Naive thymus-derived CD8-positive, alpha-beta T cell (primary cell): ENCODE measurements at places on chromosomes 13 and 19. TPM values are rescaled to one million over a fixed set of nuclear protein-coding genes. Genes with fewer than 3 reads are reported as not detected.

GRCh38 chr13:53124623-53125022 is 96.0 kb downstream of the OLFM4 start:
- no peaks in the 10 kb centered on the region for H3K36me3 ChIP-seq
- no peak for DNase-seq
- no peaks in the 10 kb centered on the region for H3K27me3 ChIP-seq
- H3K27ac ChIP-seq = no peak overlapping the region

DNA sequence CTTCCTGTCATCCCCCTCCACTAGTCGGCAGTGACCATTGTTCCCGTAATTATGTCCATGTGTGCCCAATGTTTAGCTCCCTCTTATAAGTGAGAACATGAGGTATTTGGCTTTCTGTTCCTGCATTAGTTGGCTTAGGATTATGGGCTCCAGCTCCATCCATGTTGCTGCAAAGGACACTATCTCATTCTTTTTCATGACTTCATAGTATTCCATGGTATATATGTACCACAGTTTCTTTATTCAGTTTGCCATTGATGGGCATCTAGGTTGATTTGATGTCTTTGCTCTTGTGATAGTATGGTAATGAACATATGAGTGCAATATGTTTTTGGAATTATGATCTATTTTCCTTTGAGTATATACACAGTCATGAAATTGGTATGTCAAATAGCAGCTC is 522.1 kb downstream of the DCT start:
- no peaks in the 10 kb centered on the region for H3K4me1 ChIP-seq
- H3K27ac ChIP-seq = no peak overlapping the region
- no peak overlapping the region for H3K4me3 ChIP-seq

GRCh38 chr19:3606690-3607289 is at the start of gene TBXA2R:
TBXA2R (minus strand) TSS chr19:3606875; CDS start chr19:3600634, 6,241 bp downstream.
- H3K4me3 ChIP-seq = peak within 1 kb of the TSS; percentile 76
- peaks cover 22% of the 10 kb centered on the region for H3K4me1 ChIP-seq
- peak; percentile 84 for DNase-seq
- peaks cover 4% of the 10 kb centered on the region for H3K36me3 ChIP-seq
- no peaks in the 10 kb centered on the region for H3K27me3 ChIP-seq
- H3K27ac ChIP-seq = peak within 1 kb of the TSS; percentile 84

- no peak for DNase-seq
- H3K27ac ChIP-seq = no peak within 1 kb of the TSS
- no peaks in the 10 kb centered on the region for H3K4me1 ChIP-seq
These were observed at the start of the genes OR7A5 and OR7C1 for GRCh38 chr19:14835011-14835410. OR7A5 (minus strand) TSS chr19:14835185; CDS start chr19:14828241, 6,944 bp downstream. OR7C1 (minus strand) TSS chr19:14835185; CDS start chr19:14800136, 35,049 bp downstream.

- peaks cover 3% of the 10 kb centered on the region for H3K4me1 ChIP-seq
- H3K27ac ChIP-seq = no peak overlapping the region
- DNase-seq = no peak
- no peaks in the 10 kb centered on the region for H3K27me3 ChIP-seq
- no peak overlapping the region for H3K4me3 ChIP-seq
- peaks cover 75% of the 10 kb centered on the region for H3K36me3 ChIP-seq
These were observed 21.7 kb downstream of the MAU2 start for GRCh38 chr19:19342086-19343015.

DNA sequence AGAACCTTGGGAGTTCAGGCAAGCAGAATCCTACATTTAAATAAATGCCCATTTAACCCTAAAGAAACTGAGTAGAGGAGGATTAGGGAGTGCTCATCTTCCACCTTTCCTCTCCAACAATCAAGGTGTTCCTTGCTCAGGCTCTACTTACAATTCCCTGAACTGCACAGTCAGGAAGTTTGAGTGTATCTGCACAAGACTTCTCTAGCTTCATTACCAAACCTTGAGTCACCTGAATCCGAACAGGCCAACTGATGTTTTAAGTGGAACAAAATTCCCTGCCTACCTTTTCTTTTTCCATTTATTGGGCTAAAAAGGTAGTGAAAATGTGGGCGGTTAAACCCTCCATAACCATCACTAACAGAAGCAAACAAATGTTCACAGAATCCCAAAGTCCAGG is 78.3 kb downstream of the FOXO1 start:
- peak overlapping the region; percentile 74 for H3K27ac ChIP-seq
- peak overlapping the region; percentile 31 for H3K4me3 ChIP-seq
- H3K27me3 ChIP-seq = no peaks in the 10 kb centered on the region
- DNase-seq = no peak

GRCh38 chr13:32334671-32335070 is 19.4 kb downstream of the BRCA2 start:
- DNase-seq = no peak
- H3K27me3 ChIP-seq = no peaks in the 10 kb centered on the region
- peaks cover 48% of the 10 kb centered on the region for H3K36me3 ChIP-seq
- H3K4me3 ChIP-seq = no peak overlapping the region
- H3K27ac ChIP-seq = no peak overlapping the region
- H3K4me1 ChIP-seq = no peaks in the 10 kb centered on the region

DNA sequence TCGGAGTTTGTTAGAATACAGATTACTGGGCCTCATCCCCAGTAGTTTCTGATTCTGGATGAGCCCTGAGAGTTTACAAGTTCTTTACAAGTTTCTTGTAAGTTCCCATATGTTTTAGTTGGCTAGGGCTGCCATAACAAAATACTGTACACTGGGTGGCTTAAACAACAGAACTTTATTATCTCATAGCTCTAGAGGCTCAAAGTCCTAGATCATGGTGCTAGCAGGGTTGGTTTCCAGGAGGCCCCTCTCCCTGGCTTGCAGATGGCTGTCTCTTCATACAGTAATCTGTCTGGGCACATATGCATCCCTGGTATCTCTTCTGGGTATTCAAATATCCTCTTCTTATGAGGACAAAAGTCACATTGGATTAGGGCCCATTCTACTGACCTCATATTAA is 167.2 kb downstream of the KLF5 start:
- H3K27ac ChIP-seq = no peak overlapping the region
- no peak overlapping the region for H3K4me3 ChIP-seq
- H3K4me1 ChIP-seq = peaks cover 37% of the 10 kb centered on the region
- no peaks in the 10 kb centered on the region for H3K27me3 ChIP-seq

DNA sequence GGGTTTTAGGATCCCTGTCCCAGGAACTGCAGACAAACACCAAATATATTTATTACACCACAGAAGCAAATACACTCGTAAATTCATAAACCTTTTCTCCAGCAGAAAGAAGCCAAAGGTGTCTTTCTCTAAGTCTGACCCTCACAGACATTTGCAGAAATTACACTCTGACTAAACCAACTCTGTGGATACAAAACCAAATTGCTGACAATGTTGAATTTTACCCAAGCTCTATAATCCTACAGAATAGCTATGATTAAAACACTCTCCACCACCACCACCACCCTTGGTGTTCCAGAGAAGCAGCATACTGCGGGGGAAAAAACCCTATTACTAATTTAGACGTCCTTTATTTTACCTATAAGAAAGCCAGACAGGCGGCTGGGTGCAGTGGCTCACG is 5.2 kb downstream of the ZNF564 start:
- DNase-seq = no peak
- H3K27ac ChIP-seq = peak overlapping the region; percentile 76
- H3K4me1 ChIP-seq = peaks cover 68% of the 10 kb centered on the region
- no peaks in the 10 kb centered on the region for H3K27me3 ChIP-seq

Gene ATP5F1D
- polyA plus RNA-seq = 262 TPM

Gene SYCN
- polyA plus RNA-seq = not detected

Gene CEACAM7
- not detected for polyA plus RNA-seq

Gene TEX29
- polyA plus RNA-seq = not detected

Gene CGB5
- polyA plus RNA-seq = not detected
